ENCODE measurements at places on chromosomes 4 and X.

DNA sequence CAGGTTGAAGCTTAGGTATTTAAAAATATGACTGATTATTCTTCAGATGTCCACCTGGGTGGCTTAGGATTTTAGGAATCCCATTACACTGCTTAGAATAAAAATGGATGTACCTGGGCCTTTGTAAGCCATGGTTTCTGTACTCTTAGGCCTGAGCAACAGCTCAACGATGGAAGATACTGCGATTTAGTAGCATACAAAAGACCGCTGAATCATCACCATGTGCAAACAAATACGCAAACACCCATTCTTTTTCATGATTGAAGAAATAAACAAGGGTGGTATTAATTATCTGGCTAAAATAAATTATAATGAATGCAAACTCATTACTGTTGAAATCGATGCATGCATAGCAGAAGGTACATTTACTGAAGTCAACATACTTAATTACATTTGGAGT, 188.9 kb downstream of the ZNF330 start:
- no peak for DNase-seq

DNA sequence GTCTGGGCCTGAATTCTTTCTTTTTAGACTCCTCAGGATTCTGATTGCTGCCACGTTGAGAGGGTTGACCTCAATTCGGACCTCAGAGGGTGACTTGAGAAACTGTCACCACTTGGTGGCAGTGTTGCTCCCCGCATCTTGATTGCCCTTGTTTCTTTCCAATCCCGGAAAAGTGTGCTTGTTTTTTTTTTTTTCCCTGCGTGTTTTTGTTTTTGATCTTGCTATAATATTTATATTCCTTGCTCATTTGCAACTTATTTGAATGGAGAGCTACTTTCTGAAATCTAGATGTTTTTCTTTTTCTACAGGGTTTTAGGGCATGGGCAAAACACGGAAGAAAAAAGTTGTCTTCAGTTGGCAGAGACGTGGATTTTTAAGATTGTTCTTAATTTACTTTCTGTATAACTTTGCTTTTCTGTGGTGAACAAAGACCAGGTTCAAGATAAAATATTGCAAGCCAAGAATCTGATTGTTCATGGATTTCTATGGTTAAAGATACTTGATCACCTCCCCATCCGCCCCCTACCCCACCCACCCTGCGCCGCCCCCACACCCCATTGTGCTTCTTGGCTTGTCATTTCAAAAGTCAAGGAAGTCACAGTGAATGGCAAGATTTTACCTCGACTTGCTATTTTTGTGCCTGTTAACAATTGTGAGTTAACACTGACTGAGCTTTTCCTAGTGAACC, 102.0 kb downstream of the PTTG2 start:
- DNase-seq, result peak; percentile 69

GRCh38 chrX:19544693-19545305, 29.5 kb upstream of the MAP3K15 start:
- DNase-seq, result peak; percentile 41

GRCh38 chr4:185591679-185592141, 56.4 kb upstream of the PDLIM3 start:
- no peak for DNase-seq

DNA sequence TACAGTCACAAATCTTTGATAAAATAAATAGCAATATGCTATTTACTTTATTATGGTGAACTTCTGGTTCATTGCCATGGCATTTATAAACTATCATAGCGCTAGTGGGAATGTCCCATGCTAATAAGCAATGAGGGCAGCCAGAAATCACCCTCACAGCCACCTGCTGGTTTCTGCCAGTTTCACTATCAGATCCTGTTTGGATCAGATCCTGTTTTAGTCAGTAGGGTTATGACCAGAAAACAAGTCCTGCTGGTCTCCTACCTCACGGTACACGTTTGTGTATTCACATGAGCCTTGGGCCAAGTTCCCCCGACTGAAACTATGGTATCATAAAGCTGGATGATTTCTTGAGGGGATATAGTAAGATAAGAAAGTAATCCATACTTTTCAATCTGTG, 17.7 kb downstream of the FOXR2 start:
- DNase-seq, result no peak

- DNase-seq, result no peak
These were observed 38.9 kb downstream of the PAGE2 start for GRCh38 chrX:55127692-55128091.

DNA sequence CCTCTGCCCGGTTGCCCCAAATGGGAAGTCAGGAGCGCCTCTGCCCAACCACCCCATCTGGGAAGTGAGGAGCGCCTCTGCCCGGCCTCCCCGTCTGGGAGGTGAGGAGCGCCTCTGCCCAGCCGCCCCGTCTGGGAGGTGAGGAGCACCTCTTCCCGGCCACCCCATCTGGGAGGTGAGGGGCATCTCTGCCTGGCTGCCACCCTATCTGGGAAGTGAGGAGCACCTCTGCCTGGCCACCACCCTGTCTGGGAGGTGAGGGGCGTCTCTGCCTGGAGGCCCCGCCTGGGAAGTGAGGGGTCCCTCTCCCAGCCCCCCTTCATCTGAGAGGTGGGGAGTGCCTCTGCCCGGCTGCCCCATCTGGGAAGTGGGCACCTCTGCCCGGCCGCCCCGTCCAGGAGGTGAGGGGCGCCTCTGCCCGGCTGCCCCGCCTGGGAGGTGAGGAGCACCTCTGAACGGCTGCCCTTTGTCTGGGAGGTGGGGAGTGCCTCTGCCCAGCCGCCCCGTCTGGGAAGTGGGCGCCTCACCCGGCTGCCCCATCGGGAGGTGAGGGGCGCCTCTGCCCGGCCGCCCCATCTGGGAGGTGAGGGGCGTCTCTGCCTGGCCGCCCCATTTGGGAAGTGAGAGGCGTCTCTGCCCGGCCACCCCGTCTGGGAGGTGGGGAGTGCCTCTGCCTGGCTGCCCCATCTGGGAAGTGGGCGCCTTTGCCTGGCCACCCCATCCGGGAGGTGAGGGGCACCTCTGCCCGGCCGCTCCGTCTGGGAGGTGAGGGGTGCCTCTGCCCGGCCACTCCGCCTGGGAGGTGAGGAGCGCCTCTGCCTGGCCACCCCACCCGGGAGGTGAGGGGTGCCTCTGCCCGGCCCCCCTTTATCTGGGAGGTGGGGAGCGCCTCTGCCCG, 10.6 kb downstream of the PABPC1L2A start:
- DNase-seq, result no peak

DNA sequence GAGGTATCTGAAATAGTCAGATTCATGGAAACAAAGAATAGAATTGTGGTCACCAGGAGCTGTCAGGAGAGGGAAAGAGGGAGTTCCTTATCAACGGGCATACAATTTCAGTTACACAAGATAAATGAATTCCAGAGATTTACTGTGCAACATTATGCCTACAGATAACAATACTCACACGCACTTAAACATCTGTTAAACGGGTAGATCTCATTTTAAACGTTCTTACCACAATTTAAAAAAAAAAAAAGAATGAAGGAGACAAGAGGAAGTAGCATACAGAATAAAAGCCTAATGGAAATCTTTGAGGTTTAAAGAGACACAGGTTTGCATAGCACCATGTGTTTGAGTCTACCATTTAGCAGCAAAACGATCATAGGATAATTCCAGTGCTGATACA, 298.0 kb downstream of the DKK2 start:
- no peak for DNase-seq

GRCh38 chr4:1264942-1265341, 16.0 kb upstream of the CTBP1 start:
- DNase-seq, result no peak

- DNase-seq, result no peak
These were observed 42.7 kb downstream of the TMEM156 start for GRCh38 chr4:38989487-38989886.

DNA sequence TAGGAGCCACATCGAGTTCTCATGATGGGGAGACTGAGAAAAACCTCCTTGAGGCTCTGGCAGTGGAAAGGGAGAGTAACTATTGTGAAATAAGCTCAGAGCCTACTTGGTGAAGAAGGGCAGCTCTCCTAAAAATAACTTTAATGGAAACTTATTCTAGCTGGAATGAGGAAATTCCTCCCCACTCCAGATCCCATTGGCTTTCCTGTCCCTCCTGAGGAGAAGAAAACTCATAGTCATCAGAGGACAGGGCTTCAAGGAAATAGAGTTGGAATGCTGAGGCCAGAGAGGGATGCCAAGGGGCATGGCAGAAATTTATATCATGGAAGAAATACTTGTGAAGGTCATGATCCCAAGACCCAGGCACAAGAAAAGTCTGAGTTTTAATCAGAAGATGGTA, 70.7 kb upstream of the TAPT1 start:
- DNase-seq, result no peak

- peak; percentile 12 for DNase-seq
These were observed 22.8 kb upstream of the CENPVL3 start for GRCh38 chrX:51641421-51642021.

- peak; percentile 55 for DNase-seq
These were observed 13.8 kb downstream of the PCDH10 start for GRCh38 chr4:133162941-133163340.

Data from SK-N-DZ (cell line).